Right hindlimb (tissue), 1 donor: ENCODE measurements at places on chromosomes 7 and 10.

GRCh38 chr7:134855442-134855841 is 76.0 kb downstream of the CALD1 start:
- DNase-seq, result peak; percentile 66

GRCh38 chr7:20323595-20323994 is 7.1 kb upstream of the ITGB8 start:
- no peak for DNase-seq

DNA sequence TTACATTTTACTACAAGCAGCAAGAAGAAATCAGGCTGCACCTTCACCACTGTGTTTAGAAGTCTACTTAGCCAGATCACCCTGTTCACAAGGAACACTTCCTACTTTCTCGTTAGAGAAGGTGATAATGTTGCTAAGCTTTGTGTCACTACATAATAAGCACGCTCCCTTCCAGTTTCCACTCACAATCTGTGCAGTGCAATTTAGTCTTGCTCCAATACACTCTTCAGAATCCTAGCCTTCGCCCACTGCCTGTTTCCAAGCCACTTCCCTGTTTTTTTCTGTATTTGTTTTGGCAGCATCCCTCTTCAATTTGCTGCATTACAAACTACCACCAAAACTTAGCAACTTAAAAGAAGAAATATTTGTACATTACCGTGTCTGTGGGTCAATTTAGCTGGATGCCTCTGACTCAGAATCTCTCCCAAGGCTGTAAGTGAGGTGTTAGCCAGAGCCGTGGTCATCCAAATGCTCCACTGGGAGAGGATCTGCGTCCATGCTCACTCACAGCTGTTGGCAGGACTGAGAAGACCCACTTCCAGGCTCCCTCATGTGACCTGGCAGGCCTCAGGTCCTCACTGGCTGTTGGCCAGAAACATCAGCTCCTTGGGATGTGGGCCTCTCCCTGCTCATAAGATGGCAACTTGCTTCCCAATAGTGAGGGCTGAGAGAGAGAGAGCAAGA is 110.4 kb downstream of the PON1 start:
- peak; percentile 92 for DNase-seq

DNA sequence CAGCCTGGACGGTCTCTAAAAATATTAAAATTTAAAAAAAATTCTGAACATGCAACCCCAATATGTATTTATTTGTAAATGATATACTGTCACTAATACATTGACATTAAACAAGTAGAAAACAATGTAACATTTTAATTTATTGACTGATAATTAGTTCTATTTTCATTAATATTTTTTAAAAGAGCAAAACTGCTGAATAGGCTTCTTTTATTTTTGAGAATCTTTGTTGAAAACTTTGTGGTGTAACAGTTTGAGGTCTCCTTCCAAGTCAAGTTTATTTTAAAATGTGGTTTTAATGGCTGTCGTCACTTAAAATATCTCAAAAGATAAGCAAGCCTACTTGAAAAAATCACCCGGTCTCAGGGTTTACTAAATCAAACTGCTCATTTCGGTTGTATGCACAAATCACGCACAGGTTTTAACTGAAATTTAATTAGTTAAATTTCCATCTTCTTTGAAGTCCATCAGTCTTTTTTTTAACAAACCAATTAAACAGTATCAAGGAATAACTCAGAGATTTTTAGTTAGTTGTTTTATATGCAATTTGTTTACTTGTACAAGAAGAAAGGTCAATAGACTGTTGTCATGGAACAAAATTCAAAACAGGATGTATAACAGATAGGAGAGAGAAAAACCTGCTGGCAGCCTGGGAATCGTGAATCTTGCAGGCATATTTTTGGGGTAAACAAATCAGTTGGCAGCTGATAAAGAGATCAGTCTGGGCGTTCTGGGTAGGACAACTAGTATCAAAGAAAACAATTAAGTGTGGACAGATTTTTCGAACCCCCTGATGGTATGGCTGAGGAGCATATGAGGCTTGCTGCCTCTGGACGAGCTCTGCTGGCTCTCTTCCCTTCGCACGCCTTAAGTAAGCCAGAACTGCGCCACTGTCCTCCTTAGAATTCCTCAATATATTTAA is 9.7 kb upstream of the EDRF1 start:
- no peak for DNase-seq

GRCh38 chr10:101476383-101476782 is 111.7 kb downstream of the POLL start:
- no peak for DNase-seq

DNA sequence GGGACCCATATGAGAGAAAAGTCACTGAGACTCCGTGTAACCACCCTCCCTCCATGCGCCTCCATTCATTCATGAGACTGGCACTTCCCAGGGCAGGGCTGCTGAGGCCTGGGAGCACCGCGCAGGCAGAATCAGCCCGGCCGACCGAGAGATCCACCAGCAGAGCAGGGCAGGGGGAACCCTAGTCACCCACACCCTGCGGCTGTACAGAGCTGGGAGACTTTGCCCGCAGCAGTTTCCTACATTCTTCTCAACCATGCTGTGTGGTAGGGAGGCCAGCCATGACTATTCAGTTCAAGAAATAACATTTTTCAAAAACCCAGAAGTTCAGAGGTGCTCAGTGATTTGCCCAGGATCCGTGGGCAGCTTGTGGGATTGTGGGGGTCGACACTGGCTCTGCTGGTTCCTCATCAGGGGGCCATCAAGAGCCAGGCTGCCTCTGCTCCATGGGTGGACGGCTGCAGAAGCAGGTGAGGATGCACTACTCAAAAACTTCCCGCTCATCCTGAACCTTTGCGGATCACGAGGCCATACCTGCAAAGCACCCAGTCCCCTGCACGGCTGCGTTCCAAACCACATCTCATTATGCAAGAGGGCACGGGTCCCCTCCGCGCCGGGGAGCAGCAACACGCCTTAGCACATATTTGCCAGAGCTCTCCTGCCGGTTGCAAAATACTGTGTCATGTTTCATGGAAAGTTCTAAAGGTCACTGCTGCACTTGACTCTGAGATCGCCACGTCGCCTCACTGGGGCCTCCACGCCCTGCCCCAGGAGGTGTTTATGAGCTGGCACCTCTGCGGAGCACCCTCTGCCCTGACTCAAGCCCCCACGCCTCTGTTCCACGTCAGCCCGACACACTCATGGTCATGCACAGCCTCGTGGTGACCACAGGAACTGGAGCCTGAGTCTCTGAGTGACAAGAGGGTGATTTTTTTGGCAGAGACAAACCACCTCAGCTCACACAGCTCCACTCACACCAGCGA is 132.0 kb downstream of the PRKAG2 start:
- DNase-seq, result no peak

- DNase-seq, result no peak
These were observed 208.2 kb downstream of the PARD3 start for GRCh38 chr10:34606890-34607289.

GRCh38 chr7:32681174-32681518 is 185.9 kb downstream of the AVL9 start:
- DNase-seq, result no peak

- DNase-seq, result peak; percentile 82
These were observed 69.1 kb upstream of the NANOS1 start for GRCh38 chr10:118960157-118961090.

- DNase-seq, result no peak
These were observed 23.5 kb downstream of the BLVRA start for GRCh38 chr7:43781726-43782607.

- DNase-seq, result no peak
These were observed 19.1 kb downstream of the CEP41 start for GRCh38 chr7:130421684-130422083.

GRCh38 chr7:55138663-55139062 is 119.8 kb downstream of the EGFR start:
- DNase-seq, result no peak

DNA sequence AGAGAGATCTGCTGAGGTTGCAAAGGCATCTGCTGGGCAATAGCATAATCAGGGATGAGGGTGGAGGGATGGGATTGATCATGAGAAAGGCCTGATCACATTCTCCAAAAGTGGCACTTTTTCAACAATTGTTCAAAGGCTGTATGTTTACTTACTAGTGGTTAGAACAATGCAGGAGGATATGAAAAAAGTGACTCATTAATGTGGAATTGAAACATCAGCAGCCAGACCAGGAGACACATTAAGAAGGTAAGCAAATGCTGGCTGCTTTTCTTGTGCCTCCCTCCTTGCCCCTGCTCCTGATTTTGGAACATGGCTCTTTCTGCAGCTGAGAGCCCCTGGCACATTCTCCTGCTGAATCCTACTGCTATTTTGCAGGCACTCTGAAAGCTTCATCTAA is 63.5 kb downstream of the FAM204A start:
- DNase-seq, result no peak

DNA sequence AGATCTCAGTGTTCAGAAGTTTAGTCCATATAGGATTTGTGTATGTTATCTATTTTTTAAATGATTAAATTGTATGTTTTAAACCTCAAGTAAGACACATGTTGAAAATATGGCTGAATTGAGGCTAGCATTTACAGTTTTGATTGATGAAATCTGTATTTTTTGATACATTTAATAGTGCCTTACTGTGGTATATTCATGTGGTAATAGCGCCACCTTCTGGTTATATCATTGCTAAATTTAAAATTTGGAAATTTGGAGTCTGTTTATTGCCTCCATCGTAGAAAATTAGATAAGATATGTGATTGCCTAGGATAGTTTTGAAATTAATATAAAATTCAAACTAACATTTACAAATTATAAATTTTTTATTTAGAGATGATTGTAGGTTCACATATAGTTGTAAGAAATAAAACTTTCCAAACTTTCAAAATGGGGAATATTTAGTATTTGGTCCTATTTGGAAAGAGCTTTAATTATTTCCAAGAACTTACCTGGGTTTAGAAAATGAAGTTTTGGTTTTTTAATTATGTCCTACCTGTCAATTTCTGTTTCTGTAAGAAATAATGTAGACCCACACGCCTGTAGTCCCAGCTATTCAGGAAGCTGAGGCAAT is 19.1 kb upstream of the ARMS2 start:
- no peak for DNase-seq

DNA sequence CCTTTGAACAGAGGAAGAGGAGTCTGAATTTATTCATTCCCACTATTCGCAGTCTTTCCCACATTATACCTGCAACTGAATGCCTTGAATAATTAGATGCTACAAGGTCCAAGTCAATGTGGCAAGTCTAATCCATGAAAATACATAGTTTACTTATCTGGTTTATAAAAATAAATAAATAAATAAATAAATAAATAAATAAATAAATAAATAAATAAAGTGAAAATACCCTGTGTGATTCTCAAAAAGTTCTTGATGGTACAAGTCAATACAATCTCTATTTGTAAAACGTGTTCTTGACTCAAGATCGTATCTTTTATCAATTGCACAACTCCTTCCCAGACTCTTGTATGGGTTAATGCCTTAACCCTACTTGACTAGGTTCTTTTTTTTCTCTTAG is 417.7 kb downstream of the ZWINT start:
- no peak for DNase-seq

DNA sequence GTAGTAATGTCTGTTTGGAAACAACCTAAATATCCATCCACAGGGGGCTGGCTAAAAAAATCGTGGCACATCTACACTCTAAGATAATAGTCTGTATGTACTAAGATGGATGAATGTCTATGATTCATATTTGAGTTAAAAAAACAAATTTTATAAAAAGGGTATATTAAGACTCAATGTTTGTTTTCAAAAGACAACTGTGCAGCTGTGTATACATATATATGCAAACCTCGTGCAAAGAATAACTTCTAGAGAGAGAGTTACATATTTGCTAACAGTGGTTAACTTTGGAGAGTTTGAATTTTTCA is 323.5 kb downstream of the PLXNA4 start:
- no peak for DNase-seq

GRCh38 chr7:138610671-138611170 is 90.4 kb downstream of the SVOPL start:
- DNase-seq, result no peak

GRCh38 chr10:2623675-2624274 is 443.6 kb upstream of the PFKP start:
- DNase-seq, result no peak

- DNase-seq, result no peak
These were observed 39.7 kb upstream of the ENO4 start for GRCh38 chr10:116809483-116810119.

DNA sequence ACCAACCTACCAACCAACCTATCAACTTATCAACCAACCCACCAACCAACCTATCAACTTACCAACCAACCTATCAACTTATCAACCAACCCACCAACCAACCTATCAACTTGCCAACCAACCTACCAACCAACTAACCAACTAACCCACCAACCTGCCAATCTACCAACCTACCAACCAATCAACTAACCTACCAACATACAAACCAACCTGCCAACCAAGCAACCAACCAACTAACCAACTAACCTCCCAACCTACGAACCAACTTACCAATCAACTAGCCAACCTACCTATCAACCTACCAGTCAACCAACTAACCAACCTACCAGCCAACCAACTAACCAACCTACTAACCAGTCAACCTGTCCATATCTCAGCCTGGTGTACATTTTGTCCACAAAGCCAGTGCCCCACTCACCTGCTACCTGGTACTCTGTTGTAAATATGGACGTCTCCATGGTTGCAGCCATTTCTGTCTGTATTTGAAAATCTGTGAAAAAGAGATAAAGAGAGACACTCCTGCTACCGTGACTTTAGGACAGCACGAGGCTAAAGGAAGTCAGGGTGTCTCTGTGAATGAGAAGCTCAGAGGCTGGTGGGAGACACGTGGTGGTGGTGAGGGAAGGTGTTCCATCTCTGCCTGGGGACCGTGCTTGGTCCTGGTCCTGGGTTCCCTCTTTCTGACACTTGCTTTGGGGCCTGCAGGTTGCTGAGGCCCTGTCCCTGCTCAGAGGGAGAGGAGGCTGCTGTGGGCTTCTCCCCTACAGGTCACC is 41.9 kb upstream of the IL15RA start:
- DNase-seq, result no peak

DNA sequence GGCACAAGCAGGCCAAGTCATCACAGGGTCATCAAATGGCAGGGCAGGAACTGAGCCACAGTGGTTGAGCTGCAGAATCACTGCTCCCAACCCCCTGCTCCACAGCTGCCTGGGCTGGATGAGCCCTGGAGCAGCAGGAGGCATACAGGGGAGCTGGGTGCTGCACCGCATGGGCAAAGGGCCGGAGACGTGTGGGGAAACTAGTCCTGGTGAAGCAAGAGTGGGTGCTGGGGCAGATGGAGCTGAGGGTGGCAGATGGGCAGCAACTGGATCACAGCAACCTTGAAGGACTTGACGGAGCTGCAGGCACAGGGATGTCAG is 16.0 kb upstream of the VOPP1 start:
- no peak for DNase-seq

DNA sequence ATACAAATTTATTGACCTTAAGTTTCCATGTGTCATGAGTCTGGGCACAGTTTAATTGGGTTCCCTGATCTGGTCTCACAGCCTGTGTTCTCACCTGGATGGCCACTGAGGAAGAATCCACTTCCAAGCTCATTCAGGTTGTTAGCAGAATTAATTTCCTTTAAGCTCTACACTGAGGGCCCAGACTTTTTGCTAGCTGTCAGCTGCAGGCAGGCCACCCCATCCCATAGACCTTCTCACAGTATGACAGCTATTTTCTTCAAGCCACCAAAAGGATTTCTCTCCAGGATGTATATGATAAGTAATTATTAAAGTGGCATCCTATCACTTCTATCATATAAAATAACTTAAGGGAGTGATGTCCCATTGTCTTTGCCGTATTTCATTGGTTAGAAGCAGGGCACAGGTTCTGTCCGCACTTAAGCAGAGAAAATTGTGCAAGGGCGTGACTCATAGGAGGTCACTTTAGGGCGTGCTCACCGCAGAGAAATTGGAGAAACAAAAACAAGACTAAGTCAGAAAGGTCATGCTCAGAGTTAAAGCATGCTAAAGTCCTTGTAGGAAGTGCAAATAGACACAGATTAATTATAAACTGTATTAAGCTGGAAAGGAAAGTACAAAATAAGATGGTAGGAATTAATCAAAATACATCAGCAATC is 109.9 kb downstream of the AHR start:
- DNase-seq, result no peak

- DNase-seq, result no peak
These were observed 313.0 kb upstream of the AOAH start for GRCh38 chr7:37037286-37037685.
